ENCODE measurements at places on chromosomes 12 and 14. TPM values are rescaled to one million over a fixed set of nuclear protein-coding genes. Genes with fewer than 3 reads are reported as not detected.

PLBD1 gene
- total RNA-seq, result 0.32 TPM

TRPV4 gene
- total RNA-seq, result 0.17 TPM

SLC39A2 gene
- total RNA-seq, result not detected

RNU4-1 gene
- total RNA-seq, result 5,722 TPM

ST8SIA1 gene
- total RNA-seq, result 22.0 TPM

GYS2 gene
- not detected for total RNA-seq

RPL10L gene
- total RNA-seq, result not detected

HVCN1 gene
- total RNA-seq, result 0.71 TPM

PZP gene
- total RNA-seq, result not detected

SERPINA10 gene
- total RNA-seq, result not detected

HAL gene
- total RNA-seq, result not detected

SLCO1C1 gene
- not detected for total RNA-seq

HOXC6 gene
- total RNA-seq, result 0.32 TPM

KRT82 gene
- not detected for total RNA-seq

CPNE6 gene
- total RNA-seq, result 0.44 TPM

HEATR5A gene
- 14.1 TPM for total RNA-seq

SMCO2 gene
- total RNA-seq, result not detected

LTBP2 gene
- total RNA-seq, result 1.2 TPM

RNASE1 gene
- not detected for total RNA-seq

HOXC5 gene
- not detected for total RNA-seq

PPFIA2 gene
- total RNA-seq, result 31.1 TPM

TC2N gene
- 2.5 TPM for total RNA-seq

RIMBP2 gene
- total RNA-seq, result 20.5 TPM

C12orf60 gene
- total RNA-seq, result 0.88 TPM

HOTAIR gene
- total RNA-seq, result not detected

ACADS gene
- 8.1 TPM for total RNA-seq

WSB2 gene
- 76.4 TPM for total RNA-seq

PRH2 gene
- total RNA-seq, result not detected

POTEM gene
- total RNA-seq, result not detected

TCL1B gene
- not detected for total RNA-seq

MYF5 gene
- total RNA-seq, result not detected

MYF6 gene
- not detected for total RNA-seq

ARHGDIB gene
- not detected for total RNA-seq

CLEC1B gene
- total RNA-seq, result not detected

SLC39A5 gene
- total RNA-seq, result 0.61 TPM

KCNK10 gene
- 2.8 TPM for total RNA-seq

SELPLG gene
- total RNA-seq, result 0.34 TPM

Data from glutamatergic neuron (in vitro differentiated cells).